Karpas-422 (cell line): ENCODE measurements at places on chromosomes 16 and 17.

DNA sequence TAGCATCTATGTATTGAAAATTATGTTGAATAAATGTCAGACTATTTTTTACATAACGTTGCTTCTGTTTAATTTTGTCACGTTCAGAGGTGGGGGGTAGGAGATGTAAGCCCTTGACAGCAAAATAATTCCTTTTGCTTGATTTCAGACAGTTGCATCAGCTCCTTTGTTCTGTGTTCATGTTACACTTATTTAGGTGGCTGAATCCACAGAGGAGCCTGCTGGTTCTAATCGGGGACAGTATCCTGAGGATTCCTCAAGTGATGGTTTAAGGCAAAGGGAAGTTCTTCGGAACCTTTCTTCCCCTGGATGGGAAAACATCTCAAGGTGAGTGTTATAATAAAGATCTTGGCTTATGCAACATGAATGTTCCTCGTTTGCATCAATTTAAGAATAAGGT lies 4.5 kb downstream of the HERPUD1 start:
- DNase-seq = no peak

- DNase-seq = no peak
These were observed 95.7 kb upstream of the AKTIP start for GRCh38 chr16:53598511-53599275.

GRCh38 chr16:28292731-28293600 lies 641 bp downstream of the SBK1 start:
- no peak for DNase-seq

DNA sequence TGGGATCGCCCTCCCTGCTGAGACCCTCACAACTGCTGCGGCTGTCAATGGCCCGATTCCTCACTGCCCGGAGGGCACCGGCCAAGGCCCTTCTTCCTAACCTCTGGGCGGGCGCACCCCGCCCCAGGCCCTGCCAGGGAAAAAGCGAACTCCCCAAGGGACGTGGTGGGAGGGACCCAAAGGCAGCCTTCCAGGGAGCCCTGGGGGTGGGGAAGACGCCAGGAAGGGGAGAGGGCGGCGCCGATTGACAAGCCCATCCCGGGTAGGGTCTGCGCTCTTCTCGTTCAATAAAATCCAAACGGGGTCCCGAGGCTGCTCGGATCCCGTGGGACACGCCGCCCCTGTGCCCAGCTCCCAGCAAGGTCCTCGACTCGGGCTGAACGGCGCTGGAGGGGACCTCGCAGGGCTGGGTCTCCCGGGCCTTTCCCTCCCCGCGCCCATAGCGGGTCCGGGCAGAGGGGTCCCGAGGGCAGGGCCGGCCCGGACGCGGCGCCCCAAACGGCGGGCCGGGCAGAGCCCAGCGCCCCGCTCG lies 416 bp downstream of the KIFC3 start:
- no peak for DNase-seq

GRCh38 chr17:1099242-1099641 lies 80.5 kb downstream of the ABR start:
- DNase-seq = no peak
